ENCODE measurements at places on chromosomes 7 and 10.

GRCh38 chr10:72802332-72802731 is 91.2 kb upstream of the OIT3 start:
- H3K27me3 ChIP-seq, result no peaks in the 10 kb centered on the region
- no peaks in the 10 kb centered on the region for H3K4me1 ChIP-seq
- peak overlapping the region; percentile 2 for H3K27ac ChIP-seq

DNA sequence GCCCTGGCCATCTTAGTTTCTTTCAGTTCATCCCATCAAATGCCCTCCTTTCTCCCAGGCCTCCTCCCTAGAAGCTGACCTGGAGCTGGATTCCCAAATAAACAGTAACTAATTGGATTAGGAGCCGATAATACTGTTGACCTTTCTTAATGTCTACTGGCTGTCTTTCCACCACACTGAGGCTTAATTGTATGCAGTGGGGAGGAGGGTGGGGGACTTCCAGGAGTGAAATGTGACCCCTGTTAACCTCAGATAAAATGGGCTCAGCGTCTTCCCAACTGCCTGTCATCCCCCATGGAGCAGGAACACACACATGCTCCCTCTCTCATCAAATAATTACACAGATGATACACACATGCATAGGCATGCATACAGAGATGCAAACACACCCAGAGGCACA is 53.7 kb upstream of the LBX1 start:
- peaks cover 63% of the 10 kb centered on the region for H3K27me3 ChIP-seq
- no peak for DNase-seq
- no peaks in the 10 kb centered on the region for H3K36me3 ChIP-seq
- H3K27ac ChIP-seq, result no peak overlapping the region
- no peaks in the 10 kb centered on the region for H3K4me1 ChIP-seq

DNA sequence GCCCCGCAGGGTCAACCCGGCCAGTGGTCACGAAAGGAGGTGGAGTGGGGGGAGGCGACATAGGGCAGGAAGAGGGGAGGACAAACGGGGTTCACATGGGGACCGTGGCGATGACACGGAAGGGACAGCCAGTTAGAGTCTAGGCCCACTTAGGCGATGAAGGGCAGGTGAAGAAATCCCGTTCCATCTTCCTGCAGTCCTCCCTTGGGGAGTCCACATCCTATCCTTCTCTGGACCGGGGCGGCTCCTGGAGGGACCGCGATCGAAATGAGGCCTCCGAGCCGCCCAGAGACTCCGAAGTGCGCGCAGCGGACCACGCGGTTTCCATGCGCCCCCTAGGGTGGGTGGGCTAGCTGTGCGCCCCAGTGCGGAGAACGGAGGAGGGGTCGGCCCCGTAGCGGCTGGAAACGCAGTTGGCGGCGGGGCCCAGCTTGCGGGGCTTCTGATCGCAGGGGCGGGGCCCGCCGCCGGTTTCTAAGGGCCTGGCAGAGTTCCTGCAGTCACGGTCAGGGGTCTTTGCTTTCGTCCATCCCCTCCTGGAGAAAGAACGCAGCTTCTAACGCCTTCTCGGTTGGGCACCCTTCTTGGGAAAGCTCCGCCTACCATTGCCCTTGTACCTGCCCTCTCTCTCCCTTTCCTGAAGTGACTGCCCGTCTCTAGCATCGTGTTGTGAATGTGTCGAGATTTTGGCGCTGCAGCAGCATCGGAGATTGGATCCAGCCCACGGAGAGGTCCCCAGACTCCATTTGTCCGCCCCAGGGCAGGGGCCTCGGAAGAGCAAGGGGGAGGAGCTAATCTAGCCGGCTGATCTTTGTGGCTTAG is 17.9 kb upstream of the TMEM225B start:
- peaks cover 10% of the 10 kb centered on the region for H3K4me1 ChIP-seq
- peak overlapping the region; percentile 56 for H3K4me3 ChIP-seq
- peak; percentile 36 for DNase-seq

- peaks cover 30% of the 10 kb centered on the region for H3K4me1 ChIP-seq
- DNase-seq, result peak; percentile 28
- no peaks in the 10 kb centered on the region for H3K27me3 ChIP-seq
- no peak overlapping the region for H3K27ac ChIP-seq
- no peaks in the 10 kb centered on the region for H3K36me3 ChIP-seq
- peak overlapping the region; percentile 95 for H3K4me3 ChIP-seq
Observed at GRCh38 chr10:22712956-22713852, 1.2 kb downstream of the PIP4K2A start.

GRCh38 chr7:101486433-101487104 is 123.9 kb downstream of the COL26A1 start:
- H3K4me1 ChIP-seq, result no peaks in the 10 kb centered on the region
- no peak overlapping the region for H3K27ac ChIP-seq

DNA sequence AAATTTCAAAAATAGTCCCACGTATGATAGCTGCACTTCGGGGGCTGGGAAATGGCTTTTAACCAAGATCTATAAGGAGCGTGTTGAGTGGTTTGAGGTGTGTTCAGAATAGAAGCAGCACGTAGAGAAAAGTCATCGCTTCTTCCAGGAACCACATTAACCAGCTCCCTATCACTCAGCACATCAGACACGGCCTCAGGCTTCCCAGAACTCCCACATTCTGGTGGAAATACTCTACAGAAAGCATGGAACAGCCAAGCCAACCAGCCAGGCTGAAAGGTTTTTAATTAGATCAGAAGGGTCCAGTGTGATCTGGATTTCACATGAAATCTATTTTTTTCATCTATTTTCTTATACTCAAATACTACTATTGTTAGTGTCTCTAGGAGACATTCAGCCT is 231.5 kb upstream of the NRP1 start:
- no peaks in the 10 kb centered on the region for H3K36me3 ChIP-seq
- H3K27ac ChIP-seq, result no peak overlapping the region
- no peak overlapping the region for H3K4me3 ChIP-seq
- DNase-seq, result no peak
- H3K27me3 ChIP-seq, result no peaks in the 10 kb centered on the region

DNA sequence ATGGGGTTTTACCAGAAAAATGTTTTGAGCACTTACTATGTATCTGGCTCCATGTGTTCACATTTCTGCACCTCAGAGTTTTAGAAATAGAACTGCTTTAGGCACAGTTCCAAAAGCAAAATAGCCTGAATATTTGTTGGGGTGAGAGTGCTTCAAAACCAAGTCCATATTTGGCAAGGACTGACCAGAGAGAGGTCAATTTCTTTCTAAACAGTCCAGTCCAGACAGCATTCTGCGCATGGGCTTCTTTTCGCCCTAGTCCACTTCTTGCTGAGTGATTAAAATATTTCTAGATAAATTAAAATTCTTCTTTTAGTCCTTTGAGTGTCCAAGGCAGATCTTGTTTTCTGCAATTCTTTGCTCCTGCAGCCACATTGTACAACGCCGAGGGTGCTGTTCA is 427.0 kb downstream of the PHTF2 start:
- DNase-seq, result no peak
- no peaks in the 10 kb centered on the region for H3K27me3 ChIP-seq
- no peaks in the 10 kb centered on the region for H3K4me1 ChIP-seq
- no peaks in the 10 kb centered on the region for H3K36me3 ChIP-seq
- no peak overlapping the region for H3K27ac ChIP-seq

DNA sequence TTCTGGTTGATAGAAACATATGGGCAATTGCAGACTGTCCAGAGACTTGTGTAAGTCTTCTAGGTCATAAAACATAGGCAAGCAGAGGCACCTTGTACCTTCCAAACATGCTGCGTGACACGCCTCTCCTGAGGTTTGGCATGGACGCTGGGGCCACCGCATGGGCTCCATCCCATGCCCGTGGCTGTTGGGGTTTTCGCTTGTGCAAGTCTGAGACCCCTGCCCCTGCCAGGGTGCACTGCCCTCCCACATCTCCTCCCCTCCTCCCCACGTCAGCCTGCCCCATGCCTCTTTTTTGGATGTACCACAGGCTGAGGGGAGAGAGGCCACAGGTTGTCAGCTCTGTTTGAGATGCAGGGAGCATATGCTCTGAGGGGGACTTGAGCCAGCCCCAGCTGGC is 19.0 kb downstream of the EIF3B start:
- H3K4me3 ChIP-seq, result no peak overlapping the region
- no peak for DNase-seq
- peaks cover 56% of the 10 kb centered on the region for H3K36me3 ChIP-seq
- H3K27ac ChIP-seq, result no peak overlapping the region
- H3K4me1 ChIP-seq, result no peaks in the 10 kb centered on the region

- H3K27ac ChIP-seq, result no peak overlapping the region
- no peaks in the 10 kb centered on the region for H3K36me3 ChIP-seq
- H3K27me3 ChIP-seq, result no peaks in the 10 kb centered on the region
- DNase-seq, result no peak
- no peaks in the 10 kb centered on the region for H3K4me1 ChIP-seq
Observed at GRCh38 chr7:42758124-42758523, 153.7 kb downstream of the C7orf25 start.

- no peaks in the 10 kb centered on the region for H3K36me3 ChIP-seq
- peak overlapping the region; percentile 63 for H3K4me3 ChIP-seq
- no peaks in the 10 kb centered on the region for H3K4me1 ChIP-seq
- no peak overlapping the region for H3K27ac ChIP-seq
- DNase-seq, result peak; percentile 86
Observed at GRCh38 chr7:64463636-64464375, 99.1 kb downstream of the ZNF680 start.

GRCh38 chr10:26725837-26726727 is 28.6 kb downstream of the PDSS1 start:
- no peak overlapping the region for H3K4me3 ChIP-seq
- H3K27ac ChIP-seq, result no peak overlapping the region
- no peaks in the 10 kb centered on the region for H3K27me3 ChIP-seq
- no peaks in the 10 kb centered on the region for H3K4me1 ChIP-seq
- peaks cover 35% of the 10 kb centered on the region for H3K36me3 ChIP-seq
